Stimulated activated CD4-positive, alpha-beta T cell treated with anti-CD3 and anti-CD28 coated beads, Interleukin-12 subunit alpha, Interleukin-12 subunit beta, amount 100 ng/mL, for 48 hours (primary cell): ENCODE measurements at places on chromosomes 3 and 15.

GRCh38 chr15:91942720-91943394 lies 89.3 kb downstream of the SLCO3A1 start:
- DNase-seq, result peak; percentile 27

DNA sequence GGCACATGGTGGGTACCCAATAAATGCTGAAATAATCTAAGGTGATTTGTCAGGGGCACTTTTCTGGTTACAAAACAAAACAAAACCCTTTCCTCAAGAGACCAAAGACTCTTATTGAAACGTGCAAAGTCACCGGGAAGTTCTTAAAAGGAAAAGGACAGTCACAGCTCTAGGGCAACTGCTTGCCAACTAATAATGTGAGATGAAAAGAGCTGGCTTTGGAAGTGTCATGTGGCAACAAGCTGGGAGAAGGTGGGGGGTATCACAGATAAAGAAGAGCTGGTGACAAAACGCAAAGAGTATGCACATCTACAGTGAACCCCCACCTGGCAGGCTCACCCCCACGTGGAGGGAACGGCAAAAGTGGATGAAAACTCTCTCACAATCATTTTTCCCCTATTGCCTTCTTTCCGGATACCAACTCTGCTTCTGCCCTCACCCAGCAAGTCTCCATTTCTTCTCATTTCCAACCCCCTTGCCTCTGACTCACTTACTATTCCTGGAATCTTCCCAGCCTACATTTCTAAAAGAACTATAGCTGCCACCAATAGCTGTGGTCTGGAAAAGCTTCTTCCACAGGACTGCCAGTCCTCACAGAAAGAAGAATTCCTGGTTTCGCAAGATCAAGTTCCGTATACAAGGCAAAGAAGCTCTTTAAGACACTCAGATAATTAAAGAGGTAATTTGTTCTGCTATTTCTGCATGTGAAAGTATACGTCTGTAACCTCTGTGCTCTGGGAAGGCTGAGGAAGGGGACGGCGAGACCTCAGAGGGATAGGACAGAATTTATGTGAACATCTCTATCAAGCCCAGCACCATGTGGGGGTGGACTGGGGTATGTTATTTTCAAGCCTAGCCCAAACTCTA lies 21.8 kb upstream of the ANPEP start:
- no peak for DNase-seq

DNA sequence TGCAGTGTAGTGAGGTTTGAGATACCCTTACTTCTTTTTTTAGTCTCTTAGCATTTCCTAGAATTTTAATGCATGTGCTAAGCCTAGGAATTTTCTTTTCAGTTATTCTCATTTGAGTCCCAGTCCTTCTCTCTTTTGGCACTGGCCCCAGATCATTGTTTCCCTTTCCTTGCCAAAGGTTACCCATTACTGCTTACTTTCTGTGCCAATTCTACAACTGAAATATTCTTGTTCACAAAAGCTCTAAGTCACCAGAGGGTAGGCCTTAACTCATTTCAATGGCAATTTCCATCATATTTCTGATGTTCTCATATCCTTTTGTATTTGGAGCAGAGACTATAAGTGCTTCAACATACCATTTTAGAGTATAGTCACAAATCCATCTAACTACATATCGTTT lies 199.6 kb upstream of the CBLB start:
- no peak for DNase-seq

- no peak for DNase-seq
These were observed 52.6 kb downstream of the NSUN3 start for GRCh38 chr3:94115482-94115881.

DNA sequence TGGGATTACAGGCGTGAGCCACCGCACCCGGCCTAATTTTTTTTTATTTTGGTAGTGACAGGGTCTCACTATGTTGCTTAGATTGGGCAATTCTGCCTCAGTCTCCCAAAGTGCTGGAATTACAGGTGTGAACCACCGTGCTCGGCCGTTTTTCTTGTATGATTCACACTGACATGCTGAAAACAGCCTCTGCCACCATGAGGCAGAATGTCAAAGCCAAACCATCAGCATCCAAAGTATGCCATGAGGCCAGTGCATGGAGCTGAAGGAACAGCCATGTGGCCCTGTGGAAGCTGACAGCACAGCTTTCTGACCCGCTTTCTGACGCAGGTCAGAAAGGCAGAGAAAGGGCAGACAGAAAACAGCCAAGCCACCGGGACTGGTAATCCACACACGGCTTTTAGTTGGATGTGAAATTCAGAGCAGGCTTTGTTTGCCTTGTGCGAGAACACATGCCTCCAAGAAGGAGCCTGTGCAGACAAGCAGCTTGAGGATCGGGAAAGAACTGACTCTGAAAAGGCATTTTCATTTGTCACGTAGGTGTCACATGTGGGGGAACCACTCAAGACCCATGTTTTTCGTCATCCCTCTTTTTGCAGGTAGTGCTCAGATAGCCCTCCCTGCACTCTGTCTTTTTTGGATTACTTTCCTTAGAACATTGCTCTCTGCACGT lies 25.1 kb downstream of the XYLB start:
- DNase-seq, result no peak

DNA sequence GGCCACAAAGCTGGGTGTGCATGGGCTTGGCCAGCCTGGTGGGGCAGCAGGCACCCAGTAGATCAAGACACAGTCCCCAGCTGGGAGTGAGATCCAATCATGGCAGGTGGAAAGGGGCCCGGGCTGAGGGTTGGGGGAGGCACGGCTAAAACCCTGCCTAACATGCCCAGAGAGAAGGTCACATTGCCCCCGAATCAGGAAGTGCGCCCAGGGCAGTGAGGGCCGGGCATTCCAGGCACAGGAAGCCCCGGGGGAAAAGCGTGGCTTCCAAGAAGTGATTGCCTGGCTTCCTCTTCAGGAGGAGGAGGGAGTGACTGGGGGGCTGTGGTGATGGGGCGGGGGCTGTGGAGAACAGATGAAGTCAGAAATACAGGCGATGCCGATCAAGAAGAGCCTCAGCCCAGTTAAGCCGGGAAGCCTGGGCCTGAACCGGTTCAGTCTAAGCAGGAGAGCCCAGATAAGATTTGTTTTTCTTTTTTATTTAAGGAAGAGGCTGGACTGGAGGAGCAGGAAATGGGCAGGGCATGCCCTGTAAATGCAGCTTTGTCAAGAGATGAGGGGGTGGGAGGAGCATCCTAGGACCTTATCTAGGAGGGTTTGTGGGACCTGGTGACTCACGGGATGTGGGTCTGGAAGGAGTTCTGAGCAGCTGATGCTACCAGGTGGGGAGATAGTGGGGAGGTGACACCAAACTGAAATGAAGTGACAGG lies 83.9 kb downstream of the CHSY1 start:
- peak; percentile 76 for DNase-seq

- no peak for DNase-seq
These were observed 15.0 kb downstream of the FRMD4B start for GRCh38 chr3:69370901-69371301.

- DNase-seq, result no peak
These were observed 450.4 kb downstream of the FOXP1 start for GRCh38 chr3:71132995-71133730.

DNA sequence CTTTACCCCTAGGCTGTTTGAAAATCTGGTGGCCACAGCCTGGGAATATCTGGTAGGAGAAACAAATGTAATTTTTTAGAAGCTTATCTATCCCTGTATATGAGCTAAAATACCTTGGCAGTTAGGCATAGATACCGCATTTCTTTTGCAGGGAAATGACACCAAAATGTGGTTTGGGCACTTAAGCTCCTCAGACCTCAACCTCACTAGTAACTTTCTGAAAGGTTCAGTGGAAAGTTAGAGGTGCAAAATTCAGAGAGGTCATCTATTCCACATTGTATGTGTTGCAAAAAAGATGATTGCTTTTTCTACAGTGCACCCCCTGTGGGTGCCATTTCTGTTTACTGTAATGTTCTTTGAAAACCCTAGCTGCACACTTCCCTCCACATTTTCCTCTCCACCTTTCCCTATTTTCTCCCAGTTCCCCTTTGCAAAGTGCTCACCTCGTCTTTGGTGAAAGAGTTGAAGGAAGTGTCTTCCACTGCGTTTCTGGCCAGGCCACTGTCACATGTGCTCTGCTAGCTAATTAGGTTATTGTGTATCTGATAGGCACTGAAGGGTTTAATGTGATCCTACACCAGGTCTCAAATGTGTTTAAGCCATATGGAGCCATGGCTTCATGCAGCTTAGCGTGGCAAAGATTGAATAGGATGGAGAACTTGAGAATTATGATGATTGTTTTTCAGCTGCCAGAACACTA lies 1.3 kb downstream of the SACM1L start:
- DNase-seq, result no peak

DNA sequence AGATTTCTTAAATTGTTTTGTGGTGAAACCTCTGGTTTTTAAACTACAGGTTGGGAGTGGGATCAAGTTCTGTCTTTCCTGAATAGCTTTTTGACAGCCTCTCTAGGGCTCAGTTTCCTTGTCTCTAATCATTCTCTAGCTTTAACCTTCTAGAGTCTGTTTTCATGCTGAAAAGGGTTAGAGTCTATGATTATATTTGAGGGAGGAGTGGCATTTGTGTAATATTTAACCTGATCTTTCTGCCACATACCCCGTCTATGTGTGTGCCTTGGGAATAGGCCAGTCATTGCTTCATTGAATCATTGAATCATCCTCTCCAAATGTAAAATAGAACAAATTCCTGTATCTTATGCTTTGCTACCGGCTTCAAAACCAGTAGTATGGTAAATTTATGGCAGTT lies 204.9 kb downstream of the KLHL25 start:
- no peak for DNase-seq

DNA sequence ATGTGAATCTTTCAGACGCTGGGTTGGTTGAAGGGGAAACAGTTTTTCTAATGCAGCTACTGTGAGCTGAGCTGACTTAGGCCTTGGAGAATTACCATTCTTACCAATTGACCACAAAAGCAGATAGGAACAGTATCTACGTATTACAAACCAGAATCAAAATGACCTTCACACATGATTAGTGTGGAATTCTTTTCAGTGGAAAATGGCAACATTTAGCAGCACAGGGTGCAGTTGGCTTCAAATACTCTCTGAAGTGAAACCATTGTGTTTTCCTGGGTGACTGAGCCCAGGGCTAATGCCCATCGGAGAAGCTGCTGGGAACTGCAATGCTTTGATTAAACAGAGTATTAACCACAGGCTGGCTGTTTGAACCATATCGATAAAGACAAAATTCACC lies 40.2 kb upstream of the GOLGA8J start:
- no peak for DNase-seq

DNA sequence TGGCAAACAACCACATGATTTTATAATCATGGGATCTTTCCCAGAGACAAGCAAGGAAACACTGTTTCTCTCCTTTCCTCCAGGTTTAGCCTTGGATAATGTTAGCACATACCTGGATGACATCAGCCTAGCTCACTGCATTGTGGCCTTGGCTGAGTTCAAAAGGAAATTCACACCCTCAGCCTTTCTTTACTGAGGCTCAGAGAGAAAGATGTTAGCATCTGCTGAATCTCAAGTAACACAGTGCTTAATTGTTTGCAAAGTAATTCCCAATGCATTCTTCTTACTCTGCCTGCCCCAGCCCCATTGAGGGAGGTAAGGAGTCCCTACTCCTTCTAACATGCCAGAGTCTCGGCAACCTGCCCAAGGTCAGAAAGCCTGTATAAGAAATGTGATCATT lies 432.2 kb upstream of the LMCD1 start:
- no peak for DNase-seq

DNA sequence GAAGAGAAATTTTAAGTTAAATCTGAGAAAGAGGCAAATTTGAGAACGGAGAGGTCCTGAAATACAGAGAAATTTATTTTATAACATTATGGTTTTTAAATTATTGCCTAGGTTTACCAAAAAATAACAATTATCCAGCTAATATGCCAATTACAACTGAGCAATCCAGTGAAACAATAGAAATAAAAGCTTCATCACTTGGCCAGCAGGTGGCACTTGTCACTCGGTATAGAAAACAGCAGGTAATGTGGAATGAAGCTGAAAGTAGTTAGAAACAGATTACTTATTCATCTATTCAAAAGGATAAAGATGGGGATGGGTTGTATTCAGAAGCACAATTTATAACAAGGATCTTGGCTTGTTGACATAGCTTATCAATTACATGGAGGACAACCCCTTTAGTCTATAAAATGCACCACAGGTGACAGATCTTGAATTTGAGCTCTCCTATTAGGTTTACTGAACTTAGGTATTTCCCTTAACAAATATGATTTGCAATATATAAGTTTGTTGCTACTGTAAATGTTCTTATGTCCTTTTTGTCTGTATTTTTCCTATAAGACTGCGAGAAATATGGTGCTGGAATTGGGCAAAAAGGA lies 70.1 kb upstream of the GUCA1C start:
- DNase-seq, result peak; percentile 3

DNA sequence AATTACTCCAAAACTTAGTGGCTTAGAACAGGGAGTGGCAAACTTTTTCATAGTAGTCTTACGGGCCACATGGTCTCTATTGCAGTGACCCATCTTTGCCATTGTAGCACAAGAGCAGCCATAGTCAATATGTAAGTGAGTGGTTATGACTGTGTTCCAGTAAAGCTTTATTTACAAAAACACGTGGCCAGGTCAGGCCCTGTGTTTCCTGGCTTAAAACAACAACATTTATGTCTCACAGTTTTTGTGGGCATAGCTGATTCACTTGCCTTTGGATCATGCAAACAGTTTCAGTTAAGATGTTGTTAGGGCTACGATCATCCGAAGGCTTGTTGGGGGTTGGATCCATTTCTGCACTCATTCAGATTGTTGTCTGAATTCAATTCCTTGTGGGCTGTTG lies 103.8 kb downstream of the CHCHD6 start:
- DNase-seq, result no peak

GRCh38 chr15:50735156-50735555 lies 30.4 kb downstream of the SPPL2A start:
- DNase-seq, result no peak

- DNase-seq, result no peak
These were observed 164.1 kb upstream of the LRRFIP2 start for GRCh38 chr3:37338500-37338899.
